IMR-90 (cell line): ENCODE measurements at places on chromosomes 3 and 15.

- no peak for DNase-seq
Observed at GRCh38 chr15:27222479-27222878, 251.5 kb downstream of the GABRG3 start.

GRCh38 chr3:11610044-11610671 lies 33.6 kb downstream of the VGLL4 start:
- DNase-seq, result peak; percentile 65

GRCh38 chr3:124455891-124456290 lies 274.4 kb upstream of the UMPS start:
- DNase-seq, result peak; percentile 49

DNA sequence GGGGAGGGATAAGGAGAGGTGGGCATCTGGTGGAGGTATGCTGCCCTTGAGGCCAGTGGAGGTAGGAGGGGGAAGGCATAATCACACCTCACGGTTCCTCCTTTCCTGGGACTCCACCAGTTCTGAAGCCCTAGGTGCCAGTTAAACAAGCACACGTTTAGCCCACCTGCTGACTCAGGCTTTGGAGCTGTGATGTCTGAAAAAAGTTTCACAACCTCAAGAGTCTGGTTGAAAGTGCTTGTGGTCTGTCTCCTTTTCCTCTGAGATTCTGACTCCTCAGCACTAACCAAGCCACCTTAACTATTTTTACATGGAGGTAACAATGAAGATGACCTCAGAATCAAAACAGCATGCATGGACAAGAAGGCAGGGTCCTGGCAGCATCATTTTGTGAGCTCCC lies 23.0 kb downstream of the HPS3 start:
- DNase-seq, result peak; percentile 69

- no peak for DNase-seq
Observed at GRCh38 chr15:57494581-57494980, 97.1 kb upstream of the MYZAP start.

DNA sequence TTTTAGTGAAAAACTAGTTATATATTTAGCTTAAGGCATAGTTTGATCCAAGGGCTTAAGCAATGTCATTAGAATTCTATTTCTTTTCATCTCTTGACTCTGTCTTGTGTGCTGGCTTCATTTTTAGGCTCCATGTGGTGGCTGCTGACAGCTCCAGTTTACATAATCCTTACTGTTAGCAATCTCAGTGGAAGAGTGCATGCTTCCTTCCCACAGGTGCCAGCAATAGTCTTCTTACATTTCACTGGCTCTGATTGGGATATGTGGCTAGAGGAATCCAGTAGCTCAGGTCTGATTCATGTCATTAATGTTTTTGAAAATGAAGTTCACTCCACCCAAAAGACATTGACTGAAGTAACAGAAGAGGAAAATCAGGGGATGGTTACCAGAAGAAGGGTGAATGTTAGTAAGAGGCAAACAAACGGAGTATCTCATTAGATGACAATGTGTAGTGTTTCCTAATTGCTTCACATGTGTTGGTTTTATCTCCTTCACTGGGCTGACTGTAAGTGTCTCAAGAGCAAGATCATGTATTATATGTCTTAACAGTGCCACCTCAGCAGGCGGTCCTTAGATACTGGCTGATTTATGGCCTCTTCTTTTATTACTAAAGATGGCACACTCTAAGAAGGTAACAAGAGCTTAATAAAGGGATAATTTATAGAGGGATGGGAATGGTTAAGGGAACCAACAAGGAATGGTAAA lies 25.6 kb upstream of the TCF12 start:
- no peak for DNase-seq

- DNase-seq, result no peak
Observed at GRCh38 chr3:167989999-167990398, 105.7 kb downstream of the GOLIM4 start.

GRCh38 chr3:2774481-2775249 lies 335.5 kb downstream of the IL5RA start:
- DNase-seq, result no peak

- DNase-seq, result peak; percentile 85
Observed at GRCh38 chr3:67109651-67110204, 111.6 kb downstream of the KBTBD8 start.

DNA sequence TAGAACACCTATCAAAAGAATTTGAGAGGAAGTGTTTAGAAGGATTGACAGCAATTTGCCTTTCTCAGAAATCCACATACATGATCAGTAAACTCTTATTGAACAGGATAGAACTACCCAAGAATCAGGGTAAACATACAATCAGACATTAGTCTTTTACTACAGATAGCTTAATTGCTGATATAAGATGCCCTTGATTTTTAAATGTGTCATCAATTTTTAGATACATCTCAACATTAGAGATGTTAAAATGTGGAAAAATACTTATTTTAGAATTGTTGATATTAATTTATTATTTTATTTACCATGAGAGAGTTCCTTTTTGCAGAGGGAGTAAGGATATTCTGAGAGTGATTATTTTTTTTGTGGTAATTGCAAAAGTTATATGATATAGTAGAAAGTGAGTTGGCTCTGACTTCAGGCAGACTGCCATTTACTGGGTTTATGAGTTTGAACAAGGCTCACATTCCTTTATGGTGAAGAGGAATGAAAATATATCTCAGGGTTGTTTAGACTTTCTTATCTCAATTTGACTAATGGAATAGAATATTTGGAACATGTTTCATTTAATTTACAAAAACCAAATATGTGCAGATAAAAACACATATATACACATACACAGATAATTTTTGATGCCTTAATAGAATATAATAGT lies 302.8 kb upstream of the GOLIM4 start:
- peak; percentile 81 for DNase-seq

- peak; percentile 99 for DNase-seq
Observed at GRCh38 chr3:185656321-185656840, 70.3 kb downstream of the SENP2 start.

DNA sequence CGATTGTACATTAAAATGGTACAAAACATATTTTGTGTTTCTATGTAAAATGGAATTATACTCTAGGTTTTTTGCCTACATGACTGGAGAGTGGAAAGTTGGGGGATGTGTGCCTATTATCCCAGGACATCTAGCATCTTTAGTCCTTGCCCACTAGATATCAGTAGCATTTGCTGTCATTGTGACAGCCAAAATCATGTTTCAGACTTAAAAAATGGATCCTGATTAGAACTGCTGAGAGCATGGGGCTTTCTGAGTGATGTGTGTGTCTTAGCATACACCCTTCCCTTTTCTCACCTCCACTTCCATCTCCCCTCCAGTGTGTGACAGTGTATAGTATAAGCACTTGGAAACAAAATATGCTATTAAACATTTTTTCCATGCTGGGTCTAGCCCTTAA lies 13.3 kb downstream of the ARMC8 start:
- no peak for DNase-seq

GRCh38 chr3:72238010-72238691 lies 453.2 kb upstream of the PROK2 start:
- no peak for DNase-seq
